ENCODE measurements at places on chromosomes 5 and 9. TPM values are rescaled to one million over a fixed set of nuclear protein-coding genes. Genes with fewer than 3 reads are reported as not detected.

DNA sequence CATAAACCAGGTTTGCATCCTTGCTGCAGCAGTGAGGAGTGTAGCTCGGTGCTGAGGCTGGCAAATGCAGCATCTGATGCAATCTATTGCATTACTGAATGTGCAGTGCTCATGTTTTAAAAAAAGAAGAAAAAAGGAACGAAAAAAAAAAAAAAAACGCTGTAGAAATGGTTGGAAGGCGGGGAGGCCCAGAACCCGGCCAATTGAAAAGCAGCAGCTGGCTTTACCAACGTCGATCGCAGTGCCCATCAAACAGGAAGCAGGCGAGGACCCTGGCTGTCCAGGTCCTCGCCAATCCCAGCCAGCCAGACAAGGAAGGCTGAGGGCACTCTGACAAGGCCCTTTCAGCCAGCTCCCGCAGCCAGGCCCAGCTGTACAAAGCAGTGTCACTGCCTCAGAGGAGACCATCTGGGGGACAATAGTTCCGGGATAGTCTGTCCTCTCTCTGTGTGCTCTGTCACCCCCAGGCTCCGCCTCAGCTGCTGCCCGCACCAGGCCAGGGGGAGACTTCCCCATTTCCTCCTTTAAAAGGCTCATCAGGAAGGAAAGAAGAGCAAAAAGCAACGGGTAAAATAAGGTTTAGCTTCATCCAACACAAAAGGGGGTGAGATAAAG, 21.8 kb upstream of the CPEB4 start:
- no peak for DNase-seq

Gene AQP3
- total RNA-seq = 884 TPM

DNA sequence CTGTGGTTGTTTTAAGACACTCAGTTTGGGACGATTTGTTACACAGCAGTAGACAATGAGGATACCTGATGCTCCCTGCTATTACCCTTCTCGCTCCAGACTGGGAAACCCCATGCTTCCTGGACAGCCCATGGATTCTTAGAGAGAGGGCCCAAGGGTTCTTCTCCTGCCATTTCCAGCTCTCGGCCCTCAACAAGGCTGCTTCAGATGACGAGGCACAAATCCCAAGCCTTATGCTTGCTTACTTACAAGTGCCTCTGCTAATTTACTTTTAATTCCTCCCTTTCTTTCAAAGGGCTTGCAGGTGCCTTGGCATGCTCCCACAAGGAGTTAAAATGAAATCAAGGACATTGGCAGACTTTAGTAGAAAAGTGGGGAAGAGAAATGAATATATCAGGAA, 79.4 kb downstream of the GADD45G start:
- DNase-seq = no peak

Gene SV2C
- 0.23 TPM for total RNA-seq

GRCh38 chr5:4023753-4024335, 428.2 kb downstream of the IRX1 start:
- DNase-seq = no peak

DNA sequence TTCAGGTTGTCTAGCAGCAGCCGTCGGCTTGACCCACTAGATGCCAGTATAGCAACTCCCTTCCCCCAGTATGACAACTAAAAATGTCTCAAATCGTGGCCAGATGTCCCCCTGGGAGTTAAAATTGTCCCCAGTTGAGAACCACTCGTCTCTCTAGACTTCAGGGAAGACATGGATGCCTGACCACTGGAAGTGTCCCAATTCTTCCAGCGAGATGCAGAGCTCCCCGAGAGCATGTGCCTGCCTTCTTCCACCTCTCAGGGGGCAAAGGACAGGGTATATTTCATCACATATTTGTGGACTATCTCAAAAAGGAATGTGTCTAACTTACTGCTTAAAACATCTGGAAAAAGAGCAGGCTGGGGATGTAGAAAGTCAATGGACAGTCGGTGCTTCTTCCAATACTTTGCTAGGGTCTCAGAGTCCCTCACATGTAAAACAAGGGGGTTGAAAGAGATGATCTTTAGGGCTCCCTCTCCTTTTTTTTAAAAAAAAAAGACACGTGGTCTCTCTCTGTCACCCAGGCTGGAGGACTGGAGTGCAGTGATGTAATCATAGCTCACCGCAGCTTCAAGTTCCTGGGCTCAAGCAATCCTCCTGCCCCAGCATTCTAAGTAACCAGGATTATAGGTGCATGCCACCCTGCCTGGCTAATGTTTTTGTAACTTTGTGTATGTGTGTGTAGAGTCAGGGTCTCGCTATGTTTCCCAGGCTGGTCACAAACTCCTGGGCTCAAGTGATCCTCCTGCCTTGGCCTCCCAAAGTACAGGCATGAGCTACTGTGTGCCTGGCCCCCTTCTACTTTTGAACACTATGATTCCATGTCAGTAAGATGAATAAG, 190.6 kb downstream of the DAB2IP start:
- DNase-seq = no peak
